ENCODE measurements at places on chromosomes 12 and 14.

- DNase-seq: no peak
These were observed 173.9 kb downstream of the TSPAN9 start for GRCh38 chr12:3251067-3251466.

- no peak for DNase-seq
These were observed 389.3 kb upstream of the USP15 start for GRCh38 chr12:61870658-61871484.

GRCh38 chr12:3882896-3883564, 9.8 kb upstream of the PARP11 start:
- no peak for DNase-seq

- no peak for DNase-seq
These were observed 5.6 kb downstream of the WASHC4 start for GRCh38 chr12:105113094-105113493.

- peak; percentile 31 for DNase-seq
These were observed 157.0 kb upstream of the RBM19 start for GRCh38 chr12:114123108-114123507.

- DNase-seq: no peak
These were observed 42.0 kb downstream of the GPHB5 start for GRCh38 chr14:63276492-63277342.

GRCh38 chr12:94150240-94151121, 2.1 kb downstream of the PLXNC1 start:
- no peak for DNase-seq

DNA sequence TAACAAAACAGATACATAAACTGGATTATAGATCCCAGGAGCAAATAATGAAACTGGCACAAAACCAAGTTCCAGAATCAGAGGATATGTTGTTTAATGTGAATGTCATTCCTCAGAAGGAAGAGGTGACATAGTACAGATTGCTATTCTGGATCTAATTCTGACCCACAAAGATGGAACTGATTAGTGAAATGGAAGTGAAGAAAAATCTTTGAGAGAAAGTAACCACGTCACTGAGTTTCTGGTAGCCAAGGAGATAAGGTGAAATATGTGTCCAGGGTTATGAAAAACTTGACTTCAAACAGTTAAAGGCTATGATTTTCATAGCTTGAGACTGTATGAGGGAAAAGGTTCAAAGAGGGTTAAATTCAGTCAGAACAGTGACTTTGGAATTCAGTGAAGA, 8.3 kb downstream of the OR10AD1 start:
- no peak for DNase-seq

DNA sequence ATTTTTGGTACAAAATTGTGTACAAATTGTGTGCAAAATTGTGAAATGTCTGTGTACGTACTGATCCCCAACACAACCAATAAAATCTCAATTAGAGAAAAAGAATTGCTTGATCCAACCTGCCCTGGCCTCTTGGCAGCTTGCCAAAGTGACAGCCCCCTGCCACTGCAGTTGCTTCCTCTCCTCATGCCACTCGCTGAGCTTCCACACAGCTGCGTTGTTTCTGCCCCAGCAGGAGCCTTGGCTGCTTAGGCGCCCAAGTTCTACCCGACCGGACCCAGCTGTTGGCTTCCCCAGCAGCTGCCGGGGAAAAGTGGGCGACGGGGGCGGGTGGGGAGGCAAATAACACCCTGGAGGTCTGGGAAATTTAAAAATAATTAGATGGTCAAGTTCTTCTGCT, 171.8 kb upstream of the ATF7IP start:
- no peak for DNase-seq

DNA sequence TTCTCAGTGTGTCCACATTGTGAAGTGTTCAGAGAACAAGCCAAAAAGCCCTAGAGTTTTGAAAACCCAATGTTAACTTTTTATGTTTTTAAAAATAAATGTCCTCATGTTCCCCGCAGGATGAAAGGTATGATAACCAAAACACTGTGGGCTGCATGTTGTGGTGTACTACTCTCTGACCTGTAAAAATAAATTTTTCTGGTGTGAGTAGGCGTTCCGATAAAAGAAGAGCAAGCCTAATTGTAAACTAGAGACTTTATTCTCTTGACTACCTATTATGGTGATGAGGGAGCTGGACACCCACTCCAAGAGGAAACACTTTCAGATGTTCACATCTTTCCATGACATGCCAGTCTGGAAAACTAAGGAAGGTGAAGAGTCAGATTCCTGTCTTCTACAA, 18.2 kb downstream of the PTGER2 start:
- no peak for DNase-seq

DNA sequence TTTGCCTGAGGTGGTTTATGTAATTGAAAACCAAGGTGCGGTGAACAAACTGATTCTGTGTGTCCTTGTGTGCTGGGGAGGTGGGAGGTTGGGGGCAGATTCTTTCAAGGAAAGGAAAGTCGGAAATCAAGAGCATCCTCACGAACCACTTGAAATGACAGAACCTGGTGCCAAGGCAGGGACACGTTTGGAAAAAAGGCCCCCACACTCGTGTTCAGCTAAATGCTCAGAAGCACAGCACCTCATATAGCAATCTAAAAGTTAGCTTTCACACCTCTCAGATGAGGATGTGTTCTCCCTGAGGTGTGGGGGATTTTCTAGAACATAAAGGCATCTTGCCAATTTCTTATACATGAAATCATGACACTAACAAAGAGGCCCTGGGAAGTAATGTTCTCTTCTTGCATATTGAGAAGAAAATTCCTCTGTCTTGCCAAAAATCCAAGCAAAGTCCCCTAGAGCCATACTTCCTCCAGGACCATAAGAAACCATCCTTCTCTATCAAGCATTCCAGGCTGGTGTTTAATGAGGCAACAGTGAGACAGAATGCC, 119.6 kb downstream of the PLXNC1 start:
- no peak for DNase-seq

GRCh38 chr14:36666416-36667206, 5.0 kb downstream of the PAX9 start:
- DNase-seq: no peak

DNA sequence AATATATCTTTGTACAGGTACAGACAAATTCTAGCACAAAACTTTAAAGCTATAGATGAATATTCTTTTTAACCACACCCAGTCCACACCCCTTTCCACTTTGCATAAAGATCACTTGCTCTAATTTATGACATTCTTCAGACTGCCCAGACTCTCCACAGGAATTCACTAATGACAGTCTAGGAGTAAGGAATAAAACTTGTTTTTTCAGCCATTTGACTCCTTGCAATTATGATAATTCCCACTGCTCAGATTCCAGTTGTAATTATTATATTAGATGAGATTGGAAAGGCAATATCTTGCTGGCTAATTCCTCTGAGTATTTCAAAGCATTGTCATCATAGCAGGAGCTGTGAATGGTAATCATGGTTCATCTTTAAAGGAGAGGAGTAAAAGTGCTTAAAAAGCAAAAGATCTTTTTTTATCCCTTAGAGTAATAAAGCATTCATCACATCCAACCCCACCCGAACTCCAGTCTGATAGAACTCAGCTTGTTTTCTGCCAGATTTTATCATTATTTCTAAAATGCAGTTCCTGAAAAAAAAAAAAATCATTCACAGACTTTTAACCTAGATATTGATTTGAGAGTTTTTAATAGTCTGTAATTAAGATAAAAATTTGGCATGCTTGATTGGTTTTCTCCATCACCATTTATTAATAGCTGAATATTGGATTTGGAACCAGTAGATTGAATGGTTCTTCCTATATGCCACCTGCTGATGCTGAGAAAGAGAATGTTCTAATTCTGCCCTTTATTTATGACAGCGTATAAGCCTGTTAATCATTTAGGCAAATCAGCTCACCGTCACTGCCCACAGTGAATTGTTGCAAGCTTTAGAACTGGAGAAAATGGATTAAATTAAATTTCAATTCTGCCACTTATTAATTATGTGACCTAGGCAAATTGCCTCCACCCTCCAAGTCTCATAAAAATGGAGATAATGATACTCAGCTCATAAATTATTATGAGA, 93.9 kb upstream of the RASSF8 start:
- DNase-seq: no peak

DNA sequence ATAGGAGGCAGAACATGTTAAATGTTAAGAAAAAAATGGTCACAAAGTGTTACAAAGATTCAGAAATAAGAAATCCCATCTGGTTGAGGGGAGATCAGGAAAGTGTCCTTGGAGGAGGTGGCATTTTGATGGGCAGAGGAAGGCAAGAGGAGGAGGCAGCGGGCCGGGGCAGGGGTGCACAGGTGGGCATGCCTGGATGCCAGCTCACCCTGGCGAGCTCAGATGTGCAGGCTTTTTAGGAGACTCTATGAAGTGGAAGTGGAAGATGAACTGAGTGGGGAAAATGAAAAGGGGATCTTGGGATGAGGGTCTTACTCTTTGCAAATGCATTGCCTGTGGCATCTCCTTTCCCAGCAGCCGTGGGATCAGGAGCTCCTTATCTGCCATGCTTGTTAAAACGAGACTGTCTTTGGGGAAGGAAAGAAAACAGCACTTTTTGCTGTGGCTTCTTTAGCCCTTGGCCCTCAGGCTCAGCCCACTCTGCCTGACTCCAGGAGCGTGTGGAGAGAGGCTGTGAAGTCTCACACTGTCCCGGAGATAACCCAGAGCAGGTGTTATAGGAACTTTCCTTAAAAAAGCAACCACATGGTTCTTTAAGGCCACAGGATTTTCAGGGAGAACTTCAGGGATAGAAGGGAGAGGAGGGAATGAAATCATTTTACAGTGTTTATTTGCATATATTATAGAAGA, 62.6 kb downstream of the ELK3 start:
- no peak for DNase-seq

DNA sequence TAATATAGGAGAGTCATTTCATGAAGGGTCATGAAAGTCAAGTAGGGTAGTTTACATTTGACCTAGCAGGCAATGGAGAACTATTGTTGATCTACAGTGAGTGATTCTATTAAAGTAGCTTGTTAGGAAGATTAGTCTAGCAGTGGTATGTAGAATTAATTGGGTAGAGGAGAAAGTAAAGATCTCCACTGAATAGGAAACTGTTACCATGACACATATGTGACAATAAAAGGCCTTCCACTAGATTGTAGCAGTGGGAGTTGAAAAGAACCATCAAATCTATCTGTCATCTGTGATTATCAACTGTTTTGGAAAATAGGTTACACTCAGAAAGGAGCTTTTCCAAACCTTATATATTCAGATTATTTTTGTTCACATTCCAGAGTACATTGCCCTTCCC, 92.3 kb downstream of the SOX5 start:
- no peak for DNase-seq

GRCh38 chr12:51028126-51028812, 2.1 kb upstream of the SLC11A2 start:
- DNase-seq: peak; percentile 45

- no peak for DNase-seq
These were observed 37.6 kb upstream of the PRICKLE1 start for GRCh38 chr12:42627151-42627550.

- DNase-seq: no peak
These were observed 43.7 kb upstream of the RNU6-8 start for GRCh38 chr14:32246751-32247150.

GRCh38 chr12:132275110-132275531, 54.3 kb downstream of the GALNT9 start:
- DNase-seq: peak; percentile 52

DNA sequence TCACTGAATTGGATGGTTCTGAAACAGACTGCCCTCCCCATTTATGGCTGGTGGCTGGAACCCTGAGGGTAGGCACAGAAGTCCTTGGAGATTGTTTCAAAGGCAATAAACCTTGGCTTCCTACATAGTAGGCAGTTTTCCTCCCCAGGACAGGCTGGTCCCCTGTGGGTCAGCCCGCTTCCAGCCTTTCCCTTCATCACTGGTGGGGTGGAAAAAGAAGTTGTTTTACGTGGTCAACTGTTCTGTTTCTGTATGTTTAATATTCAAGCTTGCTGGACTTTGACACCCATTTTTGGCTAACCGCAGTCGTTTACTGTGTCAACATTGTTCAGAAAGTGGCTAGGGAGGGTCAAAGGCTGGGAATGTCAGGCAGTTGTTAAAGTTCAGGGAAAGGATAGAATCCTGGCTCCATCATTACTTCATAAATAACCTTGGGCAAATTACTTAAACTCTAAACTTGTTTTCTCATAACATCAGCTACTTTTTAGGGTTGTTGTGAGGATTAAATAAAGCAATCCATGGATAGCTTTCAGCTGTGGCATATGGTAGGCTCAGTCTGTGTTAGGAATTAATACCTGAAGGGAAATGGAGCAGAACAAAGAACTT, 2.4 kb downstream of the KLHDC2 start:
- DNase-seq: no peak

DNA sequence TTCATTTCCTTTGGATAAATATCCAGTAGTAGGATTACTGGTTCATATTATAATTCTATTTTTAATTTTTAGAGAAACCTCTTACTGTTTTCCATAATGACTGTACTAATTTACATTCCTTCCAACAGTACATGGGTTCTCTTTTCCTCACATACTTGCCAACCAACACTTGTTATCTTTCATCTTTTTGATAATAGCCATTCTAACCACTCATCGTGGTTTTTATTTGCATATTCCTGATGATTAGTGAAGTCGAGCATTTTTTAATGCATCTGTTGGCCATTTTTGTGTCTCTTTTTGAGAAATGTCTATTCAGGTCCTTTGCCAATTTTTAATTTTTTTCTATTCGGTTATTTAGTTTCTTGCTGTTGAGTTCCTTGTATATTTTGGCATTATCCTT, 457.7 kb upstream of the PDE3A start:
- no peak for DNase-seq

DNA sequence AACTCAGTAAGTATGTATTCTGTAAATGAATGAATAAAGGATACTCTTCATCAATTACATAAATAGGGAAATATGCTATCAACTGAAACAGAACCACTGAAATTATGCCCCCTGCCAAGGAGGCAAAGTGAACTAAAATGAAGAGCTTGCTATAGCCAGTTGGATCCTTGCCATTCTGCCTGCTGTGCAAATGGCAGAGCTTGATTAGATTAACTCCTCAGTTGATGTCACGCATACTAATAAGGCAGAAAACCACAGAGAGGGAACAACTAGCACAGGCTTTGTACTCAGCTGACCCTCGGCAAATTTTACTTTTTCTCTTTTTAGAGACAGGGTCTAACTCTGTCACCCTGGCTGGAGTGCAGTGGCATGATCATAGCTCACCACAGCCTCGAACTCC, 36.7 kb upstream of the FERMT2 start:
- no peak for DNase-seq

DNA sequence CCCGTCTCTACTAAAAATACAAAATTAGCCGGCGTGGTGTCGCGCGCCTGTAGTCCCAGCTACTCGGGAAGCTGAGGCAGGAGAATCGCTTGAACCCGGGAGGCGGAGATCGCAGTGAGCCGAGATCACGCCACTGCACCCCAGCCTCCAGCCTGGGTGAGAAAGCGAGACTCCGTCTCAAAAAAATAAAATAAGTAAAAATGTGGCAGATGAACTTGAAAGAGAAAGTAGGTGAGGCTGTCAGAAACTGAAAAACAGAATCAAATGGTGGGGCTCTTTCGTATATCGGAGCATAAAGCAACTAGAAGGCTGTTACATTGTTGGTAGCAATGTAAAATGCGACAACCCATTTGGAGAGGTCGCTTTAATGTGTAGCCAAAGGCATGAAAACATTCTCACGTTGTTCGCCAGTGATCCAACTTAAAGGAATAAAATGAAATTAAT, 767 bp upstream of the CCNT1 start:
- DNase-seq: no peak

GRCh38 chr12:77835969-77836368, 5.3 kb downstream of the NAV3 start:
- DNase-seq: no peak

- no peak for DNase-seq
These were observed 202.7 kb upstream of the FRMD6 start for GRCh38 chr14:51448831-51449670.

GRCh38 chr14:60188696-60189095, 23.5 kb upstream of the DHRS7 start:
- no peak for DNase-seq
